ENCODE measurements at places on chromosomes 4 and X.

DNA sequence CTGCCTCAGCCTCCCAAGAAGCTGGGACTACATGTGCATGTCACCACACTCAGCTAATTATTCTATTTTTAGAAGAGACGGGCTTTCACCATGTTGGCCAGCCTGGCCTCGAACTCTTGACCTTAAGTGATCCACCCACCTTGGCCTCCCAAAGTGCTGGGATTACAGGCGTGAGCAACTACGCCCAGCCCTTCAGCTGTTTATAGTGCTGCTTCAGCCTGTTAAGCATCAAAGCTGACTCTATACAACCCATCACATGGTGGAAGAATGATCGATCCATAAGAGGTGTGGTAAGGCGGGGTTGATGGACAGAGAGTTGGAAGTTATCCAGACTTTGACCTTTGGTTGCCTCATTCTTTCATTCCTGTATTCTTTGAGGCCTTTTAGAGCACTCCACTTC, 56.2 kb upstream of the RAPGEF2 start:
- DNase-seq, result no peak

- no peak for DNase-seq
Measured at GRCh38 chr4:80069837-80070731, 2.9 kb downstream of the ANTXR2 start.

DNA sequence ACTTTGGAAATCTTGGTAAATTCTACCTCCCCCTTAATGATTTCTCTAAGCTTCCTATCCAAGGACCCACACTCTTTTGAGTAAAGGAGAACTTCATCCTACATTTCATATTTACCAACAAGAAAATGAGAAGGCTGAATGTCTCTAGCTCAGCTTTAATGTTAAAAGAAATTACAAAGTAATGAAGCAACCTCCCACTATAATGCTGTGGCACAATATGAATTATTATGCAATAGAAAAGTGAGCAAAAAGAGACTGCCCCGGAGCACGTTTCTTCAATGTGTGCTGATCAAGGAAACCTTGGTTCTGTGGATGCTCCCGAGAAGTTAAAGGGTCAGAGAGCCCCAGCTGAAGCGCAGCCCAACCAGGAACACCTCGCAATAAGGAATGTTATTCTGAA, 9.1 kb upstream of the TBC1D1 start:
- DNase-seq, result no peak

- no peak for DNase-seq
Measured at GRCh38 chrX:154411981-154412340, 622 bp downstream of the TAFAZZIN start.

DNA sequence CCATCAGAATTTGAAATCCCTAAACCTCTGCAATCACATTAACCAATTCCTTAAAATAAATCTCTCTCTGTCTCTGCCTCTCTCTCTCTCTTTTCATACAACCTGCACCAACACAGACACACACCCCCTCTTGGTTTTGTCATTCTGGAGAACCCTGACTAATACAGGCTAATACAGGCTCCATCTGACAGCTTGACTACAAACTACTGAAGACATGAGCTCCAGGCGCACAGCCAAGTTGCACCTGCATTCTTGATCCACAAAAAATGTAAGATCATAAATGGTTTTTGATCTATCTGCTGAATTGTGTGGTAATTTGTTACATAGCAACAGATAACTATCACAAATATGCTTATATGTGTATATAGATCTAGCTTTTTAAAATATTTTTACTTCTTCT, 2414.2 kb downstream of the PCDH7 start:
- no peak for DNase-seq

GRCh38 chrX:53950130-53950733, 94.0 kb downstream of the PHF8 start:
- no peak for DNase-seq

- DNase-seq, result no peak
Measured at GRCh38 chr4:3250438-3250955, 1.5 kb downstream of the MSANTD1 start.

DNA sequence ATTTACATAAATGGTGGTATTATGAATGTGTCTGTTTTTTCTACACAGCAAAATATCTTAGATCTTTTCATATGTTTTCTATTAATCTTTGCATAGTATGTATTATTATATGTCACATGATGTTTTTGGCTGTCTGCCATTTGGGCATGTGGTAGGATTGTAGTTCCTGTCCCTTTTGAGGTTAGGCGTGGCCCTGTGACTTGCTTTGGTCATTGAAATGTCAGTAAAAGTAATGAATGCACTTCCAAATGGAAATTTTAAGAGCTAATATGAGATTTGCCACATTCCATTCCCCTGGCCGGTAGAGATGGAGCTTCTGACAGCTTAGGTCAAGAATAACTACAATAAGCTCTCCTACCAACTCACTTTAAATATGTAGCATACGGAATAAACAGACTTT, 45.1 kb downstream of the JADE3 start:
- no peak for DNase-seq

DNA sequence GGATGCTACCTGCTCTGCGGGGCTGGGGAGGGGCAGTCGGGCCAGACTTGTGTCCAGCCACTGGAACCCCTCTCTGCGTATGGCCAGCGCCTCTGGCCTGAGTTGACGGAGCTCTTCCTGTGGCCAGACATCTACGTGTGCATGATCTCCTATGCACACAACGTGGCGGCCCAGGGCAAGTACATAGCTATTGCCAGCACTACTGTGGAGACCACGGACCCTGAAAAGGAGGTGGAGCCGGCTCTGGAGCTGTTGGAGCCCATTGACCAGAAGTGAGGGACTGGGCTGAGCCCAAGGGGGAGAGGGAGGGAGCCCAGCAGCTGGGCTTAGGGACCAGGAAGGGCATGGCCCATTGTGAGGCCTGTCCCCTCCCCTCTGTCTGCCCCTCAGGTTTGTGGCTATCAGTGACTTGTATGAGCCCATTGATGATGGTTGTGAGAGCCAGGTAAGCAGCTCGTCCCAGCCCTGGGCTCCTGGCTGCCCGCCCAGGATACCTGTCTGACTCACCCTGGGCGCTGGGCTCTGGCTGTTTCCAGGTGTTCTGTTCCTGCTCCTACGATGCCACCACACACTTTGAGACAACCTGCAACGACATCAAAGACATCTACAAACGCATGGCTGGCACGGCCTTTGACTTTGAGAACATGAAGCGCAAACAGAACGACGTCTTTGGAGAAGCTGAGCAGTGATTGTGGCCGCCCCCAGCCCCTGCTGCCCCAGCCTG, 1.8 kb upstream of the FAM50A start:
- DNase-seq, result no peak

DNA sequence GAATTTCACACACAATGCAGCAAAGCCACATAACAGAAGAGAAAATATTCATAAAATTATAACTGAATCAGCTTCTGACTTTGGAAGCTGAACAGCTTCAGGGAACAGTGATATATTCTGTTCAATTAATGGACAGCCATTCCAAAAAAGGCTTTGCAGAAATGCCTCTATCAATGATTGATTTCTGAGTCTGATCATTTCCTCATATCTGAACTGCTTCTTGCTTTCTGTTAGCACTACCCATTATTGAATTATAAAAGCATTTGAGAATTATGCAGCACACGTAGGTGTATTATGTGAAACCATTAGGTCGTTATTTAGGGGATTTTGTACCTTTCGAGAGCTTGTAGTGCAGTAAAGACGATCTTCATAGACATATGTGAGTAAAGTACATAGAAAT, 159.6 kb downstream of the STIM2 start:
- DNase-seq, result no peak

DNA sequence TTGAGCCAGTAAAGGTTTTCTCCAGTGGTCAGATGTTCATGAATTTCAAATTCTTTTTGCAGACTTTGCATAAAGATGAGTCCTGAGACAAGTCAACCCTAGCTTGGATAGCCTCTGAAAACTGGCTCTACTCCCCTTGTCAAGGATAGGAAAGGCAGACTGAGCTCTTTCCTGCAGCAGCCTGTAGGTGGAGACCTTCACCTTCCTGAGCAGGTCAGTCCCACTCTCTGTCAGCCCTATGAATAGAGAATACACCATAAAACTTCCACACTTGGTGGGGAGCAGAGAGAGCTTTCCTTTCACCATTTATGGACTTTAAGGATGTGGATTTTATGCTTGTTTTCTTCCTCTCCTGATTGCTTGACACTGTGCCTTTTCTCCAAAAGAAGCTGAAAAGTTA, 41.9 kb downstream of the PCDH19 start:
- no peak for DNase-seq

DNA sequence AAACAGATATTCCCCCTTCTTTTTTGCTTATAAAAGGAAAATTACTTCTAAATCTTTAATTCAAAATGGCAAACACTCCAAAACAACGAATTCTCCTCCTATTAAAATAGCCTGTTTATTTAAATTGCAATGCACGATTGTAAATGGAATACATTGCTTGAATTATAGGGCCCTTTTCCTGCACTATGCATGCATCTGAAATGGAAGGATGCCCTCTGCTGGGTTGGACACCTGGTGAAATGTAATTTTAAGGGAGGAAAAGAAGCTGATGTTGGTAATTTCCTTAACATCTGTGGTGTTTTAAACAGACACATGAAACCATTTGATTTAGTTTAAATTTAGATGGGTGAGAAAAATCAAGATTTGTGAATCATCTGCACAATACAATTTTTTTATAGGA, 72.8 kb downstream of the GRXCR1 start:
- no peak for DNase-seq

DNA sequence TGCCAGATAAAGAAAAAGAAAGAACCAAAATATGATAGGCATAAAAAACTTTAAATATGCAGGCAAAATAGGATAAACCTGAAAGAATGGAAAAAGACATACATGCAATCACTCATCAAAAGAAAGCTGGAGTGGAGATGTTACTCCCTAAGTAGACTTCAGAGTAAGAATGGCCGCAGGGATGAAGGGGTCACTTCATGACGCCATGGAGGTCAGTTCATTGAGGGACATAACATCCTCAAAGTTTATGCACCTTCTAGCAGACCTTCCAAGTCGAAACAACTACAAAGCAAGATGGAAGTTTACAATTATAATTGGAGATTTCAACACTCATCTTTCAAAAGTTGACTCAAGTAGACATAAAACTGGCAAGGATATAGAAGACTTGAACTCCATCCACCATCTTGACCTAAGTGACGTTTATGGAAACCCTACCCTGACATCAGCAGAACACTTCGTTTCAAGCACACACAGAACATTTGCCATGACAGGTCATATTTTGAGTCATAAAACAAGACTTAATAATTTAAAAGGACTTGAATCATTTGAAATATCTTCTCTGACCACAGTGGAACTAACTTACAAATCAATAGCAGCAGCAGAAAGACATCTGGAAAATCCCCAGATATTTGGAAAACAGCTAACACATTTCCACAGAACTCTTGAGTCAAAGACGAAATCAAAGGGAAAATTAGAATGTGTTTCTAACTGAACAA, 106.0 kb upstream of the LRPAP1 start:
- no peak for DNase-seq

- no peak for DNase-seq
Measured at GRCh38 chr4:26330186-26330787, 9.5 kb downstream of the RBPJ start.

GRCh38 chr4:159414305-159414704, 311.4 kb downstream of the RAPGEF2 start:
- DNase-seq, result no peak

- no peak for DNase-seq
Measured at GRCh38 chr4:7892212-7893019, 47.2 kb downstream of the AFAP1 start.

DNA sequence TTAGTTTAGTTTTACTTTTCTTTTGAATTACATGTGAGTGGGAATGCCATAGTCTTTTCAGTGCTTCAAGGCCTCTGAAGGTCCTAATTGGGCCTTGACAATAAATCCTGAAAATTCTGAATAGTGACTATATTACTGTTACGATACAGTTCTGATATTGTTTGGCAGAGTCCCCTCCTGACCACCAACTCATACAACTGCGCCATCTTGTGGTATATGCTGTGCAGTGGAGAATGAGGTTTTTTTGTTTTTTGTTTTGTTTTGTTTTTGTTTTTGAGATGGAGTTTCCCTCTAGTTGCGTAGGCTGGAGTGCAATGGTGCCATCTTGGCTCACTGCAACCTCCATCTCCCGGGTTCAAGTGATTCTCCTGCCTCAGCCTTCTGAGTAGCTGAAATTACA, 56.6 kb upstream of the CHRDL1 start:
- no peak for DNase-seq

- no peak for DNase-seq
Measured at GRCh38 chr4:53321151-53321983, 44.5 kb downstream of the SCFD2 start.

GRCh38 chrX:105241056-105241455, 20.6 kb upstream of the TEX13A start:
- DNase-seq, result no peak

- no peak for DNase-seq
Measured at GRCh38 chr4:749698-750666, 44.4 kb downstream of the PCGF3 start.

- DNase-seq, result no peak
Measured at GRCh38 chrX:72005046-72005445, 94.4 kb downstream of the NHSL2 start.

DNA sequence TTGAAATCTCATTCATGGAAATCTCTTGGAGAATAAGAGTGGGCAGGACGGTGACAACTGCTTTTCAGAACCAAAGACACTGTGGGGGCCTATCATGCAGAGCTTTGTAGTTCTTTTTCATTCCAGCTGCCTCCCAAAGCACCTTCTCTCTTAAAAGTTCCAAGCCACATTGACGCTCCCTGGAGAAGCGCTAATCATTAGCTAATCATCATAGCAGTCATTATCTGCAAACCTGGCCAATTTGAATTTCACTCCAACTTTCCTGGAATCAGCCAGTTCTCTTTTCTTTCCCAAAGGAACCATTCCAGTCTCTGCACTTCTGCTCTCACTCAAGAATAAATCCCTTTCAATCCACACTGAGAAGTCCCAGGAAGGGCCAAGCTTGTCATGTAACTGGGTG, 1144.1 kb upstream of the IGFBP7 start:
- DNase-seq, result no peak

- no peak for DNase-seq
Measured at GRCh38 chr4:60404027-60404426, 796.1 kb upstream of the ADGRL3 start.

DNA sequence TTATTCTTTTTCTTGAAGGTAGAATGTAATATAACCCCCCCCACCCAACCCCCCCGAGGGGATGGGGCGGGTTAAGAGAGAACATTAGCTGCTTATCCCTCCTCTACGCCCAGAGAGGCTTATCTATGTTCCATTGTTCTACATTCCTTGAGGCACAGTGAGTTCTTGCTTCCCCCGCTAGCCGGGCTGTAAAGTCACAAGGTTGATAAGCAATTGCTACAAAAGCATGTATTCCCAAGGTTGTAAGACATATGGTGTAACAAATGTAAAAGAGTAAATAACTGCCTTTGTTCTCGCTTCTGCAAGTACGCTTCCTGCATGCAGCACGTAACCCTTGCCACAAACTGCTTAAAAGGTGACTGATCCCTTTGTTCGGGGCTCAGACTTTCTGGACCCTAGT, 8.2 kb downstream of the DCAF8L2 start:
- DNase-seq, result no peak

GRCh38 chr4:52957220-52957686, 95.1 kb downstream of the RASL11B start:
- DNase-seq, result no peak
